ENCODE measurements at places on chromosomes 3 and 15.
A peak's percentile ranks its signal among the peaks of the same experiment; 100 is the strongest.

- no peak for DNase-seq
Observed at GRCh38 chr3:194350726-194351071, 429 bp downstream of the CPN2 start.

DNA sequence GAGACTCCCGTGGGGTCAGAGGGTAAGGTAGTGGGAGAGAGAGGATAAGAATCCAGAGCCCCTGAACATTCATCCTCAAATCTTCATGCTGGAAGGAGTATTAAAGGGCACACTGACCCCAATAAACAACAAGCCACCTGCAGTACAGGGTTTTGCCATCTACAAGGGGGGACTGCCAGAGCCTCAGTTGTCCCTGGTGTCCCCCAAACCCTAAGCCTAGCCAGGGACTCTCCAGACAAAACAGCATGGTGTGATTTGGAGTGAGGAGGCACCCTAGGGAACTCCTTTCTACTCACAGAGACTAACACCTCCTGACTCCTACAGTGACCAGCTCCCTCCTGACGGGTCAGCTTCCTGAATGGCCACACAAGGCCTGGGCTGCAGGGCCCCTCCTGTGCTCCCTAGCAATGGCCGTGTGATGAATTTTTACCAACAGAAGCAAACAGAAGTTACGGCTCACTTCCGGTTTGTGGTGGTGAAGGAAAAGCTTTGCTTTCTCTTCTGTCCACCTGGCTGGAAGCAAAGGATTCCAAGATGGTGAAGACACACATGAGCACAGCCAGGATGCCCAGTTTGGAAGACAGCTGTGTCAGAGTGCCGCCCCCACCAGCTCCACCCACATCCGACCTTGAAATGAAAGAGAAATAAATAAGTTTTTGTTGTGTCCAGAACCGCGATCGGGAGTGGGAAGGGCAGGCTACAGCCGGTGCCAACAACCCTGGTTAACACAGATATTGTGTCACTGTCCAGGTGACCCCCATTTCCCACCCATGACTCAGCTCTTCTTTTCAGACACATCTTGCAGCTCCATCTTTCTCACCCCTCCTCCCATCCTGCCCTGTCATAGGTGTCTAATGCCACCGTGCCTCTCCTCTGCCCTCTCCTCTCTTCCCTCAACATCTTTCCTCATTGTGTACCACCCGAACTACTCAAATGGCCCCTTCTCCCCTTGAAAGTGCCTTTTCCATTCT lies 69.6 kb upstream of the ATP13A3 start:
- DNase-seq, result no peak

DNA sequence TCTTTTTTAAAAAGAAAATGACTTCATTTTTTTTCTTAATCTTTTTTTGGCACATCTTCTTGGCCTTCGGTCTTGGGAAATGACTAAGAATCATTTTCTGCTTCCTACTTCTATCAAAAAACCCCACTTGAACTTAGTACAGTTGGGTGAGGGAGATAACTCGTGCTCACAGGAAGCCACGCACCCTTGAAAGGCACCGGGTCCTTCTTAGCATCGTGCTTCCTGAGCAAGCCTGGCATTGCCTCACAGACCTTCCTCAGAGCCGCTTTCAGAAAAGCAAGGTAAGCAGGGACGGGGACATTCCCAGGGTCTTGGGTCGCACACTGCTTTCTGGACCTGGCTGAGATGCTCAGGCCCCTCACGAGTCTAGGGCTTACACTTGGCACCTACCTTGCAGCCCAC lies at the start of gene CCR4:
Gene CCR4 (plus strand): TSS at position 235 of the 402 bp plus-strand sequence. CDS start 1,779 bp downstream, outside the sequence.
- DNase-seq, result no peak

- DNase-seq, result no peak
Observed at GRCh38 chr3:154588831-154589230, 158.8 kb upstream of the GPR149 start.

- DNase-seq, result no peak
Observed at GRCh38 chr3:46447228-46447985, 17.3 kb downstream of the LTF start.

DNA sequence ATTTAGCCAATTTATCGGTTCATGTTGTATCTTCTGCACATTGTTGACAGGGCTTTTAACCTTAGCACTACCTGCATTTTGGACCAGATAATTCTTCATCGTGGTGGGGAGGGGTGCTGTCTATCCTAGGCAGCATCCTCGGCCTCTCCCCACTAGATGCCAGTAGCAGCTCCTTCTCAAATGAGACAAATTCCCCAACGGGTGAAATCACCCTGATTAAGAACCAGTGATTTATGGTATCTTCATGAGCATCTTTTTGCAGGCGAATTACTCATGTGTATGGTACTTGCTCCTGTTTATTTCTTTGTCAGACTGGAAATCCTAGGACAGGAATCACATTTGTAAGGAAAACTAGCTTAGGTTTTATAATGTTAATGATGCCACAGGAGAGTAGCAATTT lies 68.0 kb downstream of the C3orf70 start:
- no peak for DNase-seq

DNA sequence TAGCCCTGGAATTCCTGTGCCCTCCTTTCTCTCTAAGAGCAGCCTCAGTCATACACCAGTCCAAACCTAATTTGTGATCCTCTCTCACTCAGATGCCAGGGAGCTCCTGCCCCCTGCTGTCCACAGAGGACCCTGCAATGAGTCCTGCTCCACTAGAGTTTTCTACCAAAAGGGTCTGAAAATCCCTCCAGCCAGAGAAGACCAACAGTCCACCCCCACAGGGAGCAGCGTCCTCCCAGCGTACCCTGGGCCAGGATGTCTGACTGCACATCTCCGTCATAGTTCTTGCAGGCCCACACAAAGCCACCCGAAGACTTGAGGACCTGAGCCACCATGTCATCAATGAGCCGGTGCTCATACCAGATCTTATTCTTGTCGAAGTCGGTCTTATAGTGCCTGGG lies 15.4 kb downstream of the IDH2 start:
- DNase-seq, result no peak

GRCh38 chr3:58559586-58559985 lies 17.6 kb downstream of the FAM107A start:
- no peak for DNase-seq

DNA sequence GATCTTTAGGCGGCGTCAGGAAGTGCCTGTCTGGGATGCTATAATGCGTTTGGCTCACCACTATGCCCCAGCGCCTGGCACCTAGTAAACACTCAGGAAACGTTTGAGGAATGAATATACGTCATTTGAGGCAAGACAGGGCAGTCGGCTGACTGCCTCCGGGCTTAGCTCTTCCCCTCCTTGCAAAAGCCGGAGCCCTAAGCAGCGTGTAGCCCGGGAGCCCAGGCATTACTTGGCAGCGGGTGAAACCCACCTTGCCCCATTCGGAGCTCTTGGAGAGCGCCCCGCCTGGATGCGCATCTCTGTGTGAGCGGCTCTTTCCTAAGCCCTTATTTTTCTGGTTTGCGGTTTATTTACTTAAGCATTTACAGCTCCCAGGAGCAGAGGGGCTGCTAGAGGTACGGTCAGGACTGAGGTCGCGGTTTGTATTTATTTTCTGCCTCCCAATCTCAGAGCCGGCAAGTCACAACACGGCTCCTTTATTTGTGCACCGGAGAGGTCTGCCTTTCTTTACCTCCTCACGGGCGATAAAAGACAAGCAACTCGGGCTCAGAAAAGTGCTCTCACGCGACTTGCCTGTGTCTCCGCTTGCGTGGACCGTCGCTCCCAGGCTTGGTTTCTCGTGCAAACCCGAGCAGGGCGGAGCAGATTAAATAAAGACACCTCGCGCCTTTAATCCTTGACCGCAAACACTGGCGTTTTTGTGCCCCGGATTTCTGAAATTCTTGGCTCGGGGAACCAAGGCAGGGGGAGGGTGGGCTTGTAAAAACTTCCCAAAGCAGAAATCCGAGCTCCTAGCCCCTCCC lies 737 bp upstream of the ITPR1 start:
- peak; percentile 49 for DNase-seq

DNA sequence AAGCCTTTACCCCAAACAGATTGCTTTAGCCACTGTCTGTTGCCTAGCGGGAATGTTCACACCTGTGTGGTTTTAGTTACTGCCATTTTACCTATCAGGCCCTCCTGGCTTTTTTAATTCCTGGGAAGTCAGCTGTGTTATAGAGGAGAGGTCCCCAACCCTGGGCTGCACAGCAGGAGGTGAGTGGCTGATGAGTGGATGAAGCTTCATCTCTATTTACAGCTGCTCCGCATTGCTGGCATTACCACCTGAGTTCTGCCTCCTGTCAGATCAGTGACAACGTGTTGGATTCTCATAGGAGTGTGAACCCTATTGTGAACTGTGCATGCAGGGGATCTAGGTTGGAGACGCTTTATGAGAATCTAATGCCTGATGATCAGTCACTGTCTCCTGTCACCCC lies 127.0 kb downstream of the MBNL1 start:
- no peak for DNase-seq

DNA sequence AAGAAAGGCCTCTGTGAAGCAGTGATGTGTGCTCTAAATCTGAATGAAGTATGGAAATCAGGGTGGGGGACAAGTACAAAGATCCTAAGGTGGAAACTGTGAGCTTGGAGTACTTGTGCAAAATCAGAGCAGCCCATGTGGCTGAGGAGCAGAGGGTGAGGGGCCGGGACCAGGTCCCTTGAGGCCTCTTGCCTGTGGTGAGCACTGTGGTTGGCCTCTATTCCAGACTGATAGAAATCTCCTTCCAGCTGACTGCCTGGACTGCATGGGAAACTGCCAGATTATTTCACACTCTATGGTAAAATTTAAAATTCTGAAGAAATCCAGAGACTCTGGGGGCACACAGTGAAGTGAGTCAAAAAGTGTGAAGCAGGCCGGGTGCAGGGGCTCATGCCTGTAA lies 81.4 kb downstream of the TM4SF4 start:
- DNase-seq, result no peak

DNA sequence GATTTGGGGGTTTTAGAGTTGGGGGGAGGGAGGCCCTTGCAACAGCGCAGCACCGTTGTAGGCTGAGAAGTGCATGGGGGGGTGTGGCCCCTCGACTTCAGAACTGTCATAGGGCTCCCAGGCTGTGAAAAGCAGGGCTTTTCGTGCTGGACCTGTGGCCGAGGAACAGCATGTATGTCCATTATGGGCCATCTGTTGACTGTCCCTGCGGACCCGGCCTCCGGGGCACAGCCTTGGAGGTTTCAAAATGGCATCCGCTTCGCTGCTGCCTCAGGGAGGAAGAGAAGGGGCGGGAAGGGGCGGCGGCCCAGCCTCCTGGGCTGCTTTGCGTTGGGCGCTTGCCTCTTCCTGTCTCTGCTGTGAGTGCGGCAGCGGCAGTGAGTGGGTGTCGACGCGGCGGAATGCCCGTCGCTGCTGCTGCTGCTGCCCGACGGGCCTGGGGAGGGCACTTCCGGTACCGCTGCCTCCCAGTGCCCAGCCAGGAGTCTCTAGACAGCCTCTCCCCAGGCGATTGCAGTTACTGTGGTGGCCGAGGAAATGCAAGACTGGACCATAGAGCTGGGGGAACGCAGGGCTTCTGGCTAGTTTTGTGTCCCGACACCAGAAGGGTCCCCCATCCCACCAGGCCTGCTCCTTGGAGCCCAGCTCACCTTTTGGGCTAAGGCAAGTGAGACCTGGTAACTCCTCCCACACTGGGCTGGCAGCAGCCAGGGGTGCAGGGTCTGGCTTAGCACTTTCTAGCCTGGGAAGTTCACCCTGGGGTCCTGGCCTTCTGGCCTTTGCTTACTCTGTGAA lies 1.9 kb downstream of the GNAI2 start:
- DNase-seq, result peak; percentile 78

DNA sequence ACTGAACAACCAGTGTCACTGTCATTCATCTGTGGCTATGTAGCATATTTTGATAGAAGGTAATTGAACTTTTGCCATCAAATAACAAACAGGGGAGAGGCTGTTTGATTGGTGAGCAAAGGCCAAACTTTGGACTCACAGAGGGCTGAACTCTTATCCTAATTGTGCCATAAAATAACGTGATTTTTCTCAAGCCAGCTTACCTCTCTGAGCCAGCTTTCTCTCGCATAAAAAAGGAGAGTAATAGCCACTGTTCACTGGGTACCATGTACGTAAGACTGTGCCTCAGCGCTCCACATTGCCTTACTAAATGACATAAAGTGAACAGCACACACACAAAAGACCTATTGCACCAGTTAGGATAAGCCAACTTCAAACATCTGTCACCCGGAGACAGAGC lies 216.9 kb downstream of the LRTM1 start:
- no peak for DNase-seq

DNA sequence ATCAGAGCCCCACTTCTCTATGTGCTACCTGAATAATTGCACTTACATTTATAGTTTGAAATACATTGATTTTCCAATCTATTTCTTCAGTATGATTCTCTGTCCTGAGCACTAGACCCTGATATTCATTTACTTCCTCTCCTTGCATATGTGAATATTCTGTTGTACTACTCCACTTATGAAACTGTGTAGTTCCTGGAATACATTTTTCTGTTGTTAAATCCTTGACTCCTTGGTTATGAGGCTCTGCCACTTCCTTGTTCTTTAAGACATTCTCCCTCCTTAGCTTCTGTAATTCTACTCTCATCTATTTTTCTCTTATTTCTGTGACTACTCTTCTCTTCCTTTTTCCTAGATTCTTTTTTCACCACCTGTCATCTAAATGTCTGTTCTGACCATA lies 12.9 kb upstream of the MGA start:
- no peak for DNase-seq

DNA sequence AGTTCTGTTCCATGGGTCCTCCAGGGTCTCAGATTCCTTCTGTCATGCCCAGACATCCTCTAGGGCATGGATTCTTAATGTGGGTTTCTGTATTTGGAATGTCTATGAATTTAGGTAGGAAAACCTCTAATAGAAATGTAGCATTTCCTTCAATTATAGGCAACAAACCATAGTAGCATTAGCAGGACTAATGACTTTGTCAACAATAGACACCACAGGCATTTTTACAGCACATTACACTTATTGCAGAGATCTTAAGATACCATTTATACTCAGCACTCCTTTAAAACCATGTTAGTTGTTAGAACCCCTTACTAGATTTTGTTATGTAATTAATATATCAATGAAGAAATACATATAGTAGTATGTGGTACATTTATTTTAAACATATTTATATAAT lies 77.8 kb upstream of the TBC1D5 start:
- no peak for DNase-seq

GRCh38 chr3:25419251-25419650 lies 8.8 kb upstream of the RARB start:
- no peak for DNase-seq

GRCh38 chr3:44355362-44356033 lies 16.9 kb downstream of the TCAIM start:
- DNase-seq, result peak; percentile 23

DNA sequence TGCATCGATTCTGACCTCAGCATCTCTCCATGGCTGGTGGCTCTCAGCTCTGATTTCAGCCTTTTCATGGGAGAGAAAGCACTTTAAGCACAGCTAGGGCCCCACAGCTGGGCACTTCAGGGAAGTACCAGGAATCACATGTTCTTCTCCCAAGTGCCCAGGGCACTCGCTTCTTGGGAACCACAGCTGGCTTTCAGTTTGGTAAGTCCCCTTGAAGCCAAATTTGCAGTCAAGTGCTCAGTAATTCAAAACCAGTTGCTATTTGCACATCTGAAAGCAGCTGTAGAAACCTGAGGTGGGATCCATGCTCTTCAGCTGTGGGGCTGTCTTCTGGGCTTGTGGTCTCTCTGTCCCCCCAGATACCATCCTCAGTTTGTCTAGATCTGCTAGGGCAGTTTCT lies 12.8 kb downstream of the GABRA5 start:
- DNase-seq, result no peak

Data from uterus (tissue), 4 donors.